ENCODE measurements at places on chromosomes 3 and 15.

- ATAC-seq: no peak
- H3K36me3 ChIP-seq: peaks cover 10% of the 10 kb centered on the region
- peaks cover 10% of the 10 kb centered on the region for H3K4me1 ChIP-seq
These were observed 923 bp downstream of the ACY1 start for GRCh38 chr3:51984269-51984647.

- no peak for ATAC-seq
- H3K4me3 ChIP-seq: no peak overlapping the region
- H3K36me3 ChIP-seq: no peaks in the 10 kb centered on the region
- H3K27me3 ChIP-seq: peaks cover 7% of the 10 kb centered on the region
- no peaks in the 10 kb centered on the region for H3K4me1 ChIP-seq
These were observed 582.8 kb upstream of the CCDC54 start for GRCh38 chr3:106794442-106794841.

DNA sequence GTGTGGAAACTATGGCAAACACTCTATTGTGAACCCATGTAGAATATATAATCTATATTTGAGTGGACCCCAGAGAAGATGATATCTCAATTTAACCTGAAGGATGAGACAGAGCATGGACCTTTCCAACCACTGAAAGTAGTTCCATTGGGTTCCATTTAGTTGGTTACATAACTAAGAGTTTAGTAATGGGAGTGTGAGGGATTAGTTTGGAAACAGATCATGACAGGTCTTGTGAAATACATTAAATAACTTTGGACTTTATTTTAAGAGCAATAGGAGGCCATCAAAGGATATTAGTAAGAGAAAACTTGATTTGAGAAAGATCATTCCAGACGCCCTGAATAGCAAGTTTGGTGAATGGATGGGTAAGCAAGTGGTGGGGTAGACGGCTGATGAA is 487.2 kb upstream of the ROBO2 start:
- ATAC-seq: no peak
- H3K36me3 ChIP-seq: no peaks in the 10 kb centered on the region

GRCh38 chr3:58572013-58572633 is 5.1 kb downstream of the FAM107A start:
- H3K27me3 ChIP-seq: no peaks in the 10 kb centered on the region
- H3K27ac ChIP-seq: no peak overlapping the region
- no peak overlapping the region for H3K4me3 ChIP-seq
- ATAC-seq: no peak

GRCh38 chr3:160999274-160999673 is 105.9 kb downstream of the B3GALNT1 start:
- no peak overlapping the region for H3K4me3 ChIP-seq
- H3K36me3 ChIP-seq: no peaks in the 10 kb centered on the region
- H3K27ac ChIP-seq: no peak overlapping the region
- no peaks in the 10 kb centered on the region for H3K27me3 ChIP-seq
- ATAC-seq: peak; percentile 21

- H3K27ac ChIP-seq: peak overlapping the region; percentile 46
- H3K27me3 ChIP-seq: no peaks in the 10 kb centered on the region
- H3K4me3 ChIP-seq: no peak overlapping the region
These were observed 84.2 kb upstream of the TBL1XR1 start for GRCh38 chr3:177281292-177282118.

- no peak overlapping the region for H3K4me3 ChIP-seq
- H3K4me1 ChIP-seq: no peaks in the 10 kb centered on the region
- no peak overlapping the region for H3K27ac ChIP-seq
These were observed 43.7 kb downstream of the LRRC49 start for GRCh38 chr15:70936326-70936725.

DNA sequence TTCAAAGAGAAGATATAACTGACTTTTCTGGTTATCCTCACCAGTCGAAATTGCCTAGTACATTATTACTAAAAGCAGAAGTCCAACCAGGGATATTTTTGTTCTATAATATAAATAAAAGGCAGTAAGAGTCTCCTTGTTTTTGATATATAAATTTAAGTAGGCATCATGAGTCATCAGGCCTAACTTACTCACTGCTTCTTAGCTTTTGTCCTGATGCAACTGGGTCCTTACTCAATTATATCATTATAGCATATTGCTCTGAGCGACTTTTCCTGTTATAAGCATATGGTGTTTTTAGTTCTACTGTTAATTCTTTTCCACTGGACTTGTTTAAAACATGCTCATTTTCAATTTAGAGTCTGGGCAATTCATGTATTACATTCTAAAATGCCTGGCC is 910.1 kb downstream of the MCTP2 start:
- no peaks in the 10 kb centered on the region for H3K4me1 ChIP-seq
- no peak overlapping the region for H3K4me3 ChIP-seq
- ATAC-seq: no peak
- H3K36me3 ChIP-seq: no peaks in the 10 kb centered on the region
- H3K27ac ChIP-seq: no peak overlapping the region

DNA sequence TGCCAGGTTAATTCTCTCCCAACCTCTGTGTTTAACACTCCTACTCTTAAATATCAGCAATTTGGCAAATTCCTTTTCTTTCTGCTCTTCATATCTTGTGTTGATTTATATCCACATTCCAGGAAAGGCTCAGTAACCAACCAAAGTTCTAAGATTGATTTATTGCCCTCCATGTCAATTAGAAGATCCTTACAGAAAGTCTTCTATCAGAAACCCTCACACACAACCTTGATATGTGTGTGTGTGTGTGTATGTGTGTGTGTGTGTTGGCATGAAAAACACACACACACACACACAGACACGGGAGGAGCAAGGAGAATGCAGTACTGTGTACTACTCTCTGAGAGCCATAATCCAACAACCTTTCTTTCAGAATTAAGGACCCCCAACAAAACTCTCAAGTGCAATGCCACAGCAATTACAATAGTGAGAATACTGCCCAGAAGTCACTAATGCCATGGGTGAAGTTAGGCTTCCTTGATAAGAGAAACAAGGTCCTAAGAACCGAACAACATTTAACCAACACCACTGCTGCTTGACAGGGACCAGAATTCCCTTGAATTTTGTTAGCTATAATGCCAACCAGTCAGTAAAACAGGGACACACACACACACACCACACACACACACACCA is 1.1 kb downstream of the LSAMP start:
- H3K36me3 ChIP-seq: no peaks in the 10 kb centered on the region
- no peak for ATAC-seq
- no peaks in the 10 kb centered on the region for H3K4me1 ChIP-seq
- no peak overlapping the region for H3K4me3 ChIP-seq

- no peaks in the 10 kb centered on the region for H3K36me3 ChIP-seq
- H3K27me3 ChIP-seq: peaks cover 22% of the 10 kb centered on the region
- H3K4me1 ChIP-seq: peaks cover 5% of the 10 kb centered on the region
- no peak overlapping the region for H3K4me3 ChIP-seq
- ATAC-seq: no peak
- no peak overlapping the region for H3K27ac ChIP-seq
These were observed 81.4 kb upstream of the HES1 start for GRCh38 chr3:194054540-194054939.

DNA sequence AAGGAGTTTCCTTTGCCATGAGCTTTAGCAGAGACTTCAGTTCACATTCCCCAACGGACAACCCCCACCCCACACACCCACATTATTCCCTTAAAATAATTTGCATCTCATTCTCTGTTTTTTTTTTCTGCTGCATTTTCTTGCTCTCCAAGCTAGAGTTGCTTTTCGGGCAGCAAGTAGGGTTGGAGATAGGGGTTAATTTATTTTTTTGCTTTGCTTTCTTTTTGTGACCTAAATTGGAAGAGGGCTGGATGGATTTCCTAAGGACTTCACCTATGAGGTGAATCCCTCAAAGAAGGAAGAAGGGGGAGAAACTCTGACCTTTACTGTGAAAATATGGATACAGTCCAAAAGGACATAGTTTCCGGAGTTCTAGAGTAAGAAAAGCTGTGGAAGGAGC is 6.6 kb downstream of the SOX2 start:
- no peaks in the 10 kb centered on the region for H3K4me1 ChIP-seq
- ATAC-seq: no peak
- H3K36me3 ChIP-seq: peaks cover 9% of the 10 kb centered on the region
- no peak overlapping the region for H3K4me3 ChIP-seq
- no peak overlapping the region for H3K27ac ChIP-seq

- no peaks in the 10 kb centered on the region for H3K27me3 ChIP-seq
- no peak overlapping the region for H3K4me3 ChIP-seq
- peaks cover 6% of the 10 kb centered on the region for H3K4me1 ChIP-seq
- no peak for ATAC-seq
- no peak overlapping the region for H3K27ac ChIP-seq
- H3K36me3 ChIP-seq: no peaks in the 10 kb centered on the region
These were observed 40.8 kb upstream of the BHLHE40 start for GRCh38 chr3:4938281-4938982.

- H3K36me3 ChIP-seq: peaks cover 100% of the 10 kb centered on the region
- H3K4me1 ChIP-seq: peaks cover 67% of the 10 kb centered on the region
These were observed 8.1 kb downstream of the PPM1M start for GRCh38 chr3:52253314-52254304.

- no peaks in the 10 kb centered on the region for H3K4me1 ChIP-seq
- no peak overlapping the region for H3K27ac ChIP-seq
- no peak for ATAC-seq
- H3K4me3 ChIP-seq: no peak overlapping the region
These were observed 4.0 kb upstream of the WDR49 start for GRCh38 chr3:167657684-167658225.

DNA sequence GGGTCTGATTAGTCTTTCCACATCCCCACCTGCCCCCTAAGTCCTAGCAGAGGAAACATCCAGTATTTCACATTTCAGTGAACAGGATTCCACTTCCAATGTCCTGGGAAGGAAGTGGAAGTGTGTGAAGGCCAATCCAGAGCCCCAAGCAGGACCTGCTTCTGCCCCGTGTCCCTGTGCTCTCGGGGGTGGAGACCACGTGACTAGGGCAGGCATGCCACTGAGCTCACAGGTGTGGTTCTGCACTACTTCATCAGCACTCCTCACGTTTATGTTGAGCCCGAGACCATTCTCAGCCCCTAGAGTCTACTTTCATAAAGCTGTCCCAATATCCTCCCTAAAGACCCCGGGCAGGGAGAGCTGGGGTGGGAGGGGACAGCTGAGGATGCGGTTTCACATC is 84.3 kb downstream of the RAB11A start:
- peaks cover 5% of the 10 kb centered on the region for H3K4me1 ChIP-seq
- no peak overlapping the region for H3K4me3 ChIP-seq
- H3K27ac ChIP-seq: no peak overlapping the region
- no peak for ATAC-seq

- H3K27me3 ChIP-seq: peaks cover 12% of the 10 kb centered on the region
- no peaks in the 10 kb centered on the region for H3K4me1 ChIP-seq
- H3K36me3 ChIP-seq: no peaks in the 10 kb centered on the region
- H3K4me3 ChIP-seq: no peak overlapping the region
These were observed 99.1 kb upstream of the HES1 start for GRCh38 chr3:194036842-194037241.

DNA sequence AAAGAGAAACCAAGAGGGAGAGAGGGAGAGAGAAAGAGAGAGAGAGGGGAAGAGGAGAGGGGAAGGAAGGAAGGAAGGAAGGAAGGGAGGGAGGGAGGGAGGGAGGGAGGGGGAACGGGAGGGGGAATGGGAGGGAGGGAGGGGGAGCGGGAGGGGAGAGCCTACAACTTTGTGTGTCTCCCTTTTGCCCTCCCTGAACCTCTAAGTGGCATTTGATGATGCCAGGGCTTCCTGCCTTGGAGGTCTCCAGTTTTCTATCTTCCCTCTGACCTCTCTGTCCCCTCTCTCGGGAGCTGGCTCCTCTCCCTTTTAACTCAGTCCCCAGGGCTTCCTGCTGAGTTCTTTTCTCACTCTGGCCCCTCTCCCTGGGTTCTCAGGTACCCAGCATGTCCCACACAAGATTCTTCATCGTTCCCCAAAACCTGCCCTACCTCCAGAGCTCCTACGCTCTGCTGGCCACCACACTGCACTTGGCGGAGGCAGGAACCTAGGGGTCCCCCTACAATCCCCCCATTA is 12.5 kb upstream of the FAM174B start:
- H3K36me3 ChIP-seq: no peaks in the 10 kb centered on the region
- H3K4me3 ChIP-seq: no peak overlapping the region
- H3K4me1 ChIP-seq: peaks cover 8% of the 10 kb centered on the region
- ATAC-seq: no peak
- H3K27ac ChIP-seq: no peak overlapping the region

DNA sequence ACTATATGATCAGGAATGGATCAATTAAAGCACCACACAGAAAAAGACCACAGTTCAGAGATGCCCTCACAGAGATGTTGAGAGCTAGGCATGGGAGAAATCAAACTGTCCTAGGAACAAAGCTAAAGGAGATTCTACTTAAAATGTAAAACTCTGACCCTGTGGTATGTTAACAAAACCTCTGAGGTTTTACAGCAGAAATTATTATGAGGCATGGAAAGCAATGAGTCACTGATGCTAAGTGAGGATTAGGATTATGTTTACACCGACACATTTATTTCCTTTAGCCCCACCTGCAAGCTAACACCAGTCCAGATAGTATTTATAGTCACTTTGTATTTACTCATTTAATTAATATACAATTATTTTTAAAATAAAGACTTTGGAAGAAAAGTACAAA is 1242.2 kb downstream of the OTOL1 start:
- no peak for ATAC-seq
- no peak overlapping the region for H3K4me3 ChIP-seq
- no peak overlapping the region for H3K27ac ChIP-seq
- no peaks in the 10 kb centered on the region for H3K4me1 ChIP-seq

DNA sequence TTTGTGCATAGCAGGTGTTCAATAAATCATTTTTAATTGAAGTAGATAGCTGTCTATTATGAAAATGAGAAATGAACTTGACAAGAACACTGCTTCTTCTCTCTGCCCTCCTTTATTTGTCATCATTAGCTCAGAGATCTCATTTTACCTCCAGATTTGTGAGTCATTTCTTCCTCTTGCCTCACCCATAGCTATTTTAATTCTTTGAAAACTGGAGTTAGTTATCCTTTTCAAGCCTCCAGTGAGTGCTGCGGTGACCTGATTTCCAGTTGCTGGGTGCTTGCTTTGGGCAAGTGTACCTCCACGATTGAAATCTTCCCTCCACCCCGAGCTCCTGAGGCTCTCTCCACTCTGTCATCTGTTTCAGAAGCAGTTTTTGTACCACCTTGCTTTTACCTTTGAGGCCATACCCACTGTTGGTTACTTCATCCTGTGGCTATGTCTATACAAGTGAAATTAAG is 114.6 kb downstream of the NFKBIZ start:
- peak overlapping the region; percentile 44 for H3K4me3 ChIP-seq
- peak; percentile 94 for ATAC-seq
- peaks cover 5% of the 10 kb centered on the region for H3K36me3 ChIP-seq
- H3K4me1 ChIP-seq: peaks cover 12% of the 10 kb centered on the region
- H3K27me3 ChIP-seq: no peaks in the 10 kb centered on the region

GRCh38 chr3:167253037-167253436 is 127.1 kb downstream of the ZBBX start:
- no peak overlapping the region for H3K27ac ChIP-seq
- no peak for ATAC-seq
- no peaks in the 10 kb centered on the region for H3K27me3 ChIP-seq
- H3K36me3 ChIP-seq: no peaks in the 10 kb centered on the region
